NCI-H1092 (cell line): ENCODE measurements at places on chromosomes 7 and 10.

DNA sequence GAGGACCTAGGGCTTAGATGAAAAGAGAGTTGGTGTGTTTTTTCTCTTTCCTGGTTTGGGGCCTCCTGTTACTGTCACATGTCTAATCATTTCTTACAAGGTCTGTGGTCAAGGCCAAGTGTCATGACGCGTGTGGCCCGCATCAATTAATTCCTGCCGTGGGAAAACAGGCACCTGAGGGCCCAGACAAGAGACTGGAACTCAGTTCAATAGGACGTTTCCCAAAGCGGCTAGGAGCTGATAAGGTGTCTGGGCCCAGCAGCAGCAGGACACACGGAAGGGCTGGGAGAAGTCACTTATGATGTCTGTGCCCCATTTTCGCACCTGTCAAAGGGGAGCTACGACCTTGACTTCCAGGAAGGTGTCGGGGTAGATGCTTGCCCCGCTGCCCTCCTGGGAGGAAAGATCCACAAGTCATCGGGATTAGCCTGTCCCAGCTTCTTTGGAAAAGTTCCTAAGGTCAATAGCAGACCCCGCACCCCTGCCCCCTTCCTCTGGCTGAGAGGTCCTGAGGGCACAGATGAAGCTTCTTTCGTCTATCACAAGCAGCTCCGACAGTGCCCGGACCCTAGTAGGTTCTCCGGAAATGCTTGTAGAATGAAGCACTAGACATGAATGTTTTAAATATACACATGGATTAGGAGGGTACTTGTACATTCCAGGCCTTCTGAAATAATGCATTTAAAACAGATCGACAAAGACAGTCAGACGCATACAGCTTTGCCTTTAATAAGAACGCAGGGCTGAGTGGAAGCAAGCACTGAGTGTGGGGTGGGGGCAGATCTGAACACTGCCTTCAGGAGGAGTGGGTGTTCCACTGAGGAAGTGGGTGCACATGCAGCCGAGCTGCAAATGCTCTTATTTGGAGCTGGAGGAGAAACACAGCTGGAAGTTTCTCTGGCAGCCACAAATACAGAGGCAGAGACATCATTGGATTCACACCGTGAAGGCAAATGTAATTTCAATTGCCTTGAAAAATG lies 237.5 kb upstream of the GRB10 start:
- DNase-seq = no peak

DNA sequence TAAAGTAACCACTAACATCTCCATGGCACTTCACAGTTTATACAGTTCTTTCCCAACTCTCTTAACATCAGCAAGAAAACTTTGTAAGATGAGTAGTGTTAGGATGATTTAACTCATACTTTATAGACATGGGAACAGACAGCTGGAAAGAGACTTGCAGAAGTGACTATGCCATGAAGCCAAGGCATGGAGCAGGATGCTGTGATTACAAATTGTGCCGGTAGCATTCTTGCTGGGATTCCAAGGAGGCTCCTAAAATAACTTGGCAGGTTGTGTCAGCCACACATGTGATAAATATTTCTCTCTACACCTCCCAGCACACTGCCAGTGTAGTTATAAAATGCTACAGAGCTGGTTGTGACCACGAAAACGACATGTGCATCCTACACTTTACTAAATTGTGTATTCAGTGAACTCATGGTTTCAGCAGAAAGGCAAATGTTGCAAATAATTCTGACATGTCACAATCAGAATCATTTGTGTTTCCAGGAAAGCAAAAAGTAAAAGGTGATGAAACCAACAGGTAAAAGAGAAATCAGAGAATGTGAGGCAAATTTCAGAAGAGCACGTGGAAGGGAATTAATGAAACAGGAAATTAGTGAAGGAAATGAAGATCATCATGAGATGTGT lies 5.6 kb upstream of the CYP3A4 start:
- no peak for DNase-seq

DNA sequence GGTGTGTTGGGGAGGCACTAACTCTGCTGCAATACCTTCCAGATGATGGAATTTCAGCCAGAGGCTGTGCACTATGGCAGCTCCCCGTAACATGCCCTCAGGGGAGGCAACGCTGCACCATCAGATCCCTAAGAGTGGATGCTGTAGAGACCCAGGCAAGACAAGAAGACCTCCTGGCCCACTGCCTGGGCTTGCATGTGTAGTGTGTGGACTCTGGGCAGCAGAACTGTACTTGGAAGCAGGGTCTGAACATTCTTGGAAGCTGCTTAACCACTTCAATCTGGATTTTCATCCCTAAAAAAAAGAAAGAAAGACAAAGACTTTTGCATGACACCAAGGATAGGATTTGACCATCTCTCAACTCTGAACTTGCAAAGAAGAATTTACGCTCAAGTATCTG lies 297.5 kb upstream of the NRP1 start:
- DNase-seq = no peak

DNA sequence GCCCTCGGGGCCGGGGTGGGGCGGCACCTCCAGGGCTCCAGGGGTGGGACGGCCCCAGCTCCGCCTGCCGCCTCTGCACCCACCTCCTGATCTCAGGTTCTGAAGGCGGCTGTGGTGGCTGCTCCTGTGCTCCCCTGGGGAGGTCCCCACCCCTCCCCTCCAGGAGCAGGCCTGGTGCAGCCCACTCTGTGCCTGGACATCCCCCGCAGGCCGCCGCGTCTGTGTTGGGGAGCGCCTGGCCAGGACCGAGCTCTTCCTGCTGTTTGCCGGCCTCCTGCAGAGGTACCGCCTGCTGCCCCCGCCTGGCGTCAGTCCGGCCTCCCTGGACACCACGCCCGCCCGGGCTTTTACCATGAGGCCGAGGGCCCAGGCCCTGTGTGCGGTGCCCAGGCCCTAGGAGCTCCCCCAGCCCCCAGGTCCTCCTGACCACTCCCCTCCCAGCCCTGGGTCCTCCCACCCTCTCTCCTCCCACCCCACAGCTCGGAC lies 5.5 kb downstream of the CYP2W1 start:
- DNase-seq = no peak

- no peak for DNase-seq
These were observed 4.7 kb downstream of the AFAP1L2 start for GRCh38 chr10:114399576-114399975.

GRCh38 chr10:4683838-4684237 lies 142.2 kb upstream of the AKR1E2 start:
- no peak for DNase-seq

DNA sequence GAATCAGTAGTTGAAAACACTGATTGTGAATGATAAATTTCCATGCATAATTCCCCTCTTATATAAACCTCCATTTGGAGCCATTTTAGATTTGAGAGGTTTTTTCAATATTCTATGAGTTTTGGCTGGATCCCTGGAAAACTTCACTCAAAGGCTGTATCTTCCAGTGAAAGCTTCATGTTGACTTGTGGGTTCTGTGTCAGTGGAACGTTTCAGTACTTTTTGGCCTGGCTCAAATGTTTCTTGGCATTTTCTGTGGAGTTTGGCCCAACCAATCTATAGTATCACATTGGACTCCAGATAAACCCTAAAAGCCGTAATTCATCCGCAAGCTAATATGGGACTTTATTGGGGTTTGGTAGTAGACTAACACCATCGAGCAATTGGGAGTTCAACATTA lies 172.6 kb upstream of the PRPS1L1 start:
- DNase-seq = no peak

DNA sequence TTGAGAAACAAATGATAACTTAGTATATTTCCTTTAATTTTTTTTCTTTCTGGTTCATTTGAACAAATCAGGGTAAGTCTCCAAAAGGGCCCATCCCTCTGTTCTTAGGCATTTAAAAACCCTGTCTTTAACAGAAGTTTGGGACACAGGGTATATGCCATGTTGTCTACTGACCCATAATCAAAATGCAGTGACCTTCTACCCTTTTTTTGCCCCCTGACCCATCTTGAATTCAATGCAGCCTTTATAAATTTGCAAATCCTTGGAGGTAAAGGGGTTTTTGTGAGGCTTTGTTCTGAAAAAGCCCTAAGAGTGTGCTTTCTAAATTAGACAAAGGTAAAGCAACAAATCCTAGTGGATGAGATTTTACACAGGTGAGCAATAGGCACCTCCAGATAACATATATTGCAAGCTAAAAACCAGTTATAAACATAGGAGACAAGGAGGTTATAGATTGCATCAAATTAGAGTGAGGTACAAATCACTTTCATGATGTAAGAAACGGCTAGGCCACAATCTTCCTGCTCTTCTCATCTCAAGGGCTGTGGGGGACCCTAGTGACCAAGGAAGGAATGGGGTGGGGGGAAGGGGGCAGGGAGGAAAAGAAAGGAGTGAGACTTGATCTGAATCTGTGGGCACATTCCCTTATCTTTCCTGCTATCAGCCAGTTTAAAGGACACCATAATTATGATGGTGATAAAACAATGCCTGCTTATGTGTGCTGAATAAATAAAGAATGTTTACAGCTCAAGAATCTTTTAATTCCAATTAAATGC lies 2.7 kb downstream of the SKIDA1 start:
- DNase-seq = no peak

DNA sequence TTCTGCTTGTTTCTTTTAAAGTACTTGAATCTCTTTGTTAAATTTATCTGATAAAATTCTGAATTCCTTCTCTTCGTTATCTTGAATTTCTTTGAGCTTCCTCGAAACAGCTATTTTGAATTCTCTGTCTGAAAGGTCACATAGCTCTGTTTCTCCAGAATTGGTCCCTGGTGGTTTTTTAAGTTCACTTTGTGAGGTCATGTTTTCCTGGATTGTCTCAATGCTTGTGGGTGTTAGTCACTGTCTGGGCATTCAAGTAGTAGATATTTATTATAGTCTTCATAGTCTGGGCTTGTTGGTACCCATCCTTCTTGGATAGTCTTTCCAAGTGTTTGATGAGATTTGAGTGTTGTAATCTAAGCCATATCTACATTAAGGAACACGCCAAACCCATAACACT lies 1060.6 kb downstream of the LRMDA start:
- DNase-seq = no peak

- no peak for DNase-seq
These were observed 24.6 kb downstream of the TBXAS1 start for GRCh38 chr7:139853506-139854123.

DNA sequence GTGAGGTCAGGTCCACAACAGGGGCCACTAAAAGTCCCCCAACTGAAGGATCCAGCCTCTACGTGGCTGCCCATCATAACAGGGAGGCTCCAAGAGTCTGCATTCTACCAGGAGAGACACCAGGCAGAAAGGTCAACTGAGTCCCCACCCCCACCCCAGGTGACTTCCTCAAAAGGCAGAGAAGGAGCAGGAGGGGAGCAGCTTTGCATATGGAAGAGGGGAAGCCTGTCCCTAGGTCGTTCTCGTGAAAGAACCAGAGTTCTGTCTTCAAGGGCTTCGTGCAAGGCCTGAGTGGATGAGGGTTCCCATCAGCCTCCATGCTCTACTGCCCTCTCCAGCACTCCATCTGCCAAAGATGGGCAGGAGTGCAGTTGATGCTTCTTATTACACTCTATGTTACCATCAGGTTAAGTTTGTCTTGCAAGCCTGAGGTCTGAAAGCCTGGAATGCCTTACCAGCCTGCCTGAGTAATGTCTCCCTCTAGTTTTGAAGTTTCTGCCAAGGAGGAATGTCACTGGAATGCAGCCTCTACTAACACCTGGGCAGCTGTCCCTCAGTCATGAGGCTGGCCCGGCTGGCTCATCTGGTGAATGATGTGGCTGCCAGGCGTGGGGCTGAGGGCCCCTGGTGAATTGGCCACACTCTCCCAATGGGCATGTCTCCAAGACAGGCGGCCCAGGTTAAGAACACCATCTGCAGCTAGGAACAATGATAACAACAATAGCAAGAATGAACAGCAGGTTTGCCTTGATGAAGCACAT lies 54.3 kb upstream of the SMNDC1 start:
- DNase-seq = no peak

DNA sequence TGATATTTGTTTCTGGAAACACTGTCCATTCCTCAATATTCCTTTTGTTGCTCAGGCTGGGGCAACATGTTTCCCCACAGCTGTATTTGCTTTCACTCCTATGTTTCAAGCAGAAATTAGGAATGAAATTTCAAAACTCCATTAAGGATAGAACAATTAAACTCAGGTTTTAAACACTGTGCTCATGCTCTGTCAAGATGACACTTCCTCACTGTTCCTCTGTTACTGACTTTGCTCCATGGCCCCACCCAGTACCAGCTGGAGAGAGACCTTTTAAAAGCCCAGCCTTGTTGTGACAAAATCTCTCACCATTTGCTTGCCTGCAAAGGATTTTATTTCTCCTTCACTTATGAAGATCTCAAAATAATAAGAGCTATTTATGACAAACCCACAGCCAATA lies 197.4 kb downstream of the ELMO1 start:
- DNase-seq = no peak

GRCh38 chr7:74027683-74028320 lies at the start of gene ELN:
Gene ELN (plus strand): TSS chr7:74028173. CDS start chr7:74028188, 15 bp downstream.
- no peak for DNase-seq

GRCh38 chr10:48416584-48417232 lies 110.2 kb downstream of the MAPK8 start:
- no peak for DNase-seq

GRCh38 chr7:111987115-111987826 lies 218.9 kb downstream of the DOCK4 start:
- DNase-seq = no peak

- peak; percentile 2 for DNase-seq
These were observed 30.0 kb upstream of the TES start for GRCh38 chr7:116180302-116180701.

- DNase-seq = no peak
These were observed 315.2 kb upstream of the GLI3 start for GRCh38 chr7:42552227-42552626.

- DNase-seq = no peak
These were observed 142.1 kb downstream of the DPY19L1 start for GRCh38 chr7:34895202-34895601.

- no peak for DNase-seq
These were observed 1.5 kb downstream of the C1QL3 start for GRCh38 chr10:16519908-16520861.

GRCh38 chr10:27319752-27320431 lies 79.3 kb upstream of the ACBD5 start:
- DNase-seq = no peak

GRCh38 chr7:152865461-152865860 lies 105.9 kb downstream of the ACTR3B start:
- DNase-seq = no peak

DNA sequence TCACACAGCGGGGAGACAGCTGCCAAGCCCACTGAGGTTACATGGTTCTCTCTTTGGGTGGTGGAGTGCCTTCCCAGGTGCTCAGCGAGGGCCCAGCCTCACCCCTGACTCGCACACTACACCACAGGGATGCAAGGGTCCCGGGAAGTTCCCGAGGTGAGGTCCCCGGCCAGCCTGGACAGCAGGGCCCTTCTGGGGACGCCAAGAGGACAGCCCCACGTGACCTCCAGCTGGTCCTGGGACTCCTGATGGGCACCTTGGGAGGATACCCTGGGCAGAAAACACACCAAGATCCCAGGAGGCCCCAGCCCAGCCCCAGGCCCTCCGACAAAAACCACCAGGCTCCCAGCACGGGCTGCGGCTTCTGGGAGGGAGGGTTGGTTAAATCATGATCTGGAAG lies 8.3 kb downstream of the MICALL2 start:
- no peak for DNase-seq

DNA sequence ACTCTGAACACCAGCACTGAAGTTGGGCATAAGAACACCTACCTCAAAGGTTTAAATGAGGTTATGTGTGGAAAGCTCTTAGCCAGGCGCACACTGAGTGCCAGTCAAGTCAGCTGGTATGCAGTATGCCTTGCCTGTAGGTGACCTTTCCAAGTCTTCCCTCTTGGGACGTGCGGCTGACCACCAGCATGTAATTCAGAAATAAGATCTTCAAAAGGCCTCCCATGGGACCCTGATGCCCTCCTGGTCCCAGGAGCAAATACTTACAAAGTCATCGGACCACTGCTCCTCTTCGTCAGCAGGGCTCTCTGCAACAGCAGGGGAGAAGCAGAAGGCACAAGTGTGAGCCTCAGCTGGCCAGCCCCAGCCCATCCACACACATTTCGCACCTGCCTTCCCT lies 40.8 kb downstream of the BLNK start:
- no peak for DNase-seq
